ENCODE measurements at places on chromosomes 16 and 17.

GRCh38 chr16:25841761-25842160 is 150.0 kb downstream of the HS3ST4 start:
- no peak for DNase-seq

DNA sequence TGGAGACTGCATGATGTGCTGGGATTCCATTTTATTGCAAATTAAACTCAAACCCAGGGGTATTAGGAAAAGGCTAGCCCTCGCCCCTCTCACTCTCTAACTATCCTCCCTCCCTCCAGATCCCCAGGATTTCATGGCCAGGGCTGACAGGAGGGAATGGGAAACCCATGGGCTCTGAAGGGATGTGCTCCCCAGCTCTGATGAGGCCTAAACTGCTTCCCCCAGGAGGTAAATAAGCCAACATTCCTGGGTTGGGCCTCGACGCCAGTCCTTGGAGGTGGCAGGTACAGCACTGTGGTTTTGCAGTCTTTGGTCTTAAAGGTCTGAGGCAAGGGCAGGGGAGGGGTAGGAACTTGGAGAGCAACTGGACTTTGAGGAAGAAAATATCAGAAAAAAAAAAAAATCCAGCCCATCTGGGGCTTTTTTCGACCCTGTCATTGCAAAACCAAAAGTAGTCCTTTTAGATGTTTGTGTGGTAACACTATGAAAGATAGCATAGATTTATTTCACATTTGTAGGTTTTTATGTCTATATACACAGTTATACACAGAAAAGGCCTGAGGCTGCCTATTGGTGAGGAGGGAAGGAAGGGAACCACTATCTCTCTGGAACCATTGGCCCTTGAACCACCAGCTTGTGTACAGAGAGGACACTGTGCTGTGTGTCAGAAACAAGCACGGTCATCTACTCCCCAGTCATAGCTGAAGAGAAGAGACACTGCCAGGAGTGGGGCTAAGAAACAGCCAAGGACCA is 12.0 kb downstream of the C17orf113 start:
- DNase-seq, result no peak

DNA sequence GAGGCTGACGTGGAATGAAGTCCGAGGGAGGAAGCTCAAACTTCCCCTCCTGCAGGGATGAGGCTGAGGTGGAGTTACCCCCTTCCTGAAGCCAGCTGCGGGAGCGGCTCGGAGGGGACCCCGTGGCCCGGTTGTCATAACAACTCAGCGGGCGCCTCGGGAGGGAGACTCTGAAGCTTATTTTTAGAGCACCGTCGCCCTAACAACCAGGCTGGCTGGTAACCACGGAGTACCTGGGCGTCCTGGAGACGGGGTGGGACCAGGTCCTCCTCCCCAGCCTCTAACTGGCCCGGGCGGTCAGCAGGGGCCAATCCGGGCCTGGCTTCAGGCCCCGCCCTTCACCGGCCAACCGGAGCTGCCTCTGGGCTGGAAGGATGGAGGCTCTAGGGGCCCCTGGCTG is 27.7 kb downstream of the NECAB2 start:
- no peak for DNase-seq

DNA sequence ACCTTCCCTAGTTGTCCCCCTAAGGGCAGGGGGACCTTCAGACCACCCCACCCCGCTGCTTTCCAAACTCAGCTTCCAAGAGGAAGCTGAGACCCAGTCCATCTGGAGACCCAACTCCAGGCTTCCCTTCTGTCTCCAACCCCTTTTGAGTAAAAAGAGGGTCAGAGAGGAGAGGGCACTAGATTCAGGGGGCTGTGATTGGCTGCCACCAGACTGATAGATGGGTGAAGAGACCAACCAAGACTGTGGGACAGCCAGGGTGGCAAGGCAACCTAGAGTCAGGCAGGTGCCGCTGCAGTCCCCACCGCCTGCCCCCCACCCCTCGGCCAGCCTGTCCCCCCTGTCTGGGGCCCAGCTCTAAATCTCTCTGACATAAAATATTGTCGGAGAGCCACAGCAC is 92.5 kb downstream of the SDK2 start:
- peak; percentile 16 for DNase-seq

- DNase-seq, result no peak
Observed at GRCh38 chr16:67807148-67807682, 526 bp downstream of the TSNAXIP1 start.

DNA sequence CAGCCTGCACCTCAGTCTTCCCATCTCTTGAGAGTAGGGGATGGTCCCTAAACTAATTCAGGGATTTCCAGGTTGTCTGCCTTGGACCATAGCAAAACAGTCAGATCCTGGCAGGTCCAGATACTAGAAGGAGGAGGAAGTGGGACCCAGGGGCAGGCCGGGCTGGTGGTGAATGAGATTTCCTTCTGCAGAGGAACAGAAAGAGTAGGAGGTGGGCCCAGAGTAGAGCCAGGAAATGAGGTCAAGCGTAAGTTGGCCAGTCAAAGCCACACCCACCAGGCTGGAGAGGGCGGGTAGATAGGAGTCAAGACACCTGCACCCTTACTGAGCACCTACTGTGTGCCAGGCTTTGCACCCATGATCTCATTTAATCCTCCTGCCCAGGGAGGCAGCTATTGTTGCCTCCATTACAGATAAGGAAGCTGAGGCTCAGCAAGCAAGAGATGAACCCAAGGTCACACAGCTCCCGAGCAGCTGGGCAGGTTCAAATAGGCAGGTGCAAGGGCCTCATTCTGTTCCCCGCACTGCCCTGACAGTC is 2.6 kb downstream of the CDH5 start:
- DNase-seq, result peak; percentile 11

- no peak for DNase-seq
Observed at GRCh38 chr17:48003417-48004151, 32.7 kb downstream of the CDK5RAP3 start.

- peak; percentile 29 for DNase-seq
Observed at GRCh38 chr17:80361495-80362220, 53.3 kb upstream of the ENDOV start.

DNA sequence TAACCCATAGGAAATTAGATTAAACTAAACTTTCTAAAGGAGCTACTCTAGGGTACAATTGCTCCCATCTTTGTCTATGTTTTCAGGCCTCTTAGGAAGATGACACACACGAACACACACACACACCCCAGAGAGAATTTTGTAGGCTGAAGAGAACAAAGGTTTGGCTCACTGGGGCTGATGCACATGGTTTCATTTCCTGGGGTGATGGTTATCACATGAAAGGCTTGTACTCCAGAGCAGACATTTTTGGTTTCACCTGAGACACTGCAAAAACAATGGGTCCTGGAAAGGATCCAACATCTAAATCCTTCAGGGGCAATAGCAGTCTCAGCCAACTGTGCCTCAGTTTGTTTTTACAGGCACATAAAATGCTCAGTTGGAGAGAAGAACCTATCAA is 62.8 kb downstream of the GRB7 start:
- no peak for DNase-seq

- no peak for DNase-seq
Observed at GRCh38 chr16:67881621-67882161, 3.0 kb upstream of the NRN1L start.

- DNase-seq, result no peak
Observed at GRCh38 chr17:63722403-63722802, 19.2 kb downstream of the STRADA start.

DNA sequence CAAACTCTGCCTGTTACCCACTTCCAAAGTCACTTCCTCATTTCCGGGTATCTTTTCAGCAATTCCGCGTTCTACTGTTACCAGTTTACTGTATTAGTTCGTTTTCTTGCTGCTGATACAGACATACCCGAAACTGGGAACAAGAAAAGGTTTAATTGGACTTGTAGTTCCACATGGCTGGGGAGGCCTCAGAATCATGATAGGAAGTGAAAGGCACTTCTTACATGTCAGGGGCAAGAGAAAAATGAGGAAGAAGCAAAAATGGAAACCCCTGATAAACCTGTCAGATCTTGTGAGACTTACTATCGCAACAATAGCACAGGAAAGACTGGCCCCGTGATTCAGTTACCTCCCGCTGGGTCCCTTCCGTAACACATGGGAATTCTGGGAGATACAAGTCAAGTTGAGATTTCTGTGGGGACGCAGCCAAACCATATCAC is 30.9 kb downstream of the PAFAH1B1 start:
- peak; percentile 47 for DNase-seq

GRCh38 chr17:82315703-82316358 is 1.6 kb downstream of the CD7 start:
- DNase-seq, result no peak

DNA sequence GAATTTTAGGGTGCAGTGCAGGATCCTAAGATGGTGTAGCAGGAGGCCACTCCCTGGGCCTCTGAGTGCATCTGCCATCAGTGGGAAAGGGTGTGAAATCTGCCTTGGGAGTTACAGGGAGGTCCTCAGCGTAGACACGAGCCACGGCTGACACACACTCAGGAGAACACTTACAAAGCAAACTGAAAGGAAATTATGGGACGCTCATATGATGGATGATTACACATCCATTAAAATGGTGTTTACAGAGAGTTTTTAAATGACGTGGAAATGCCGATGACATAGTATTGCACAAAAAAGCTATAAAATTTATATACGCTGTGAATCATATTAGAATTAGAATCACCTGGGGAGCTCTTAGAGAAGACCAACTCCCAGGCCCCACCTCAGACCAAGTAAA is 175.2 kb downstream of the CCDC182 start:
- no peak for DNase-seq

DNA sequence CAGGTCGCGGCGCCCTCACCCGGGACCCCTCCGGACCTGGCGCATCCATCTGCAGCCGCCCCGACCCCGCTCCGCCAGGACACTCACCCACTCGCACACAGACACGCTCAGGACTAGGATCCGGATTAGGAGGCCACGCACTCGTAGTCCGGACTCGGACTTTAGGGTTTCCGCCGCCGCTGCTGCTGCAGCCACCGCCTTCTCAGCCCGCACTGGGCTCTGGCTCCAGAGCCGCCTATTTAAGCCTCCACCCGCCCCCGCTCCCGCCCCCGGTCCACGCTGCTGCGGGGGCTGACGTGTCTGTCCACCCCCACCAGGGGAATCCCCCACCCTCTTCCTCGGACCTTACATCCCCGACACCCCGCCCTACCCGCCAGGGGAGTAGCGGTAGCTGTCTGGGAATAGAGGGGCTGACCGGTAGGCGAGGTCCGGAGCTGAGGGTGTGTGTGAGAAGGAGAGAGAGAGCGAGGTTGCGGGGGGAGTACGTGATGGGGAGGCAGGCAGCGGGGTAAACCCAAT is at the start of gene RRAD:
RRAD (minus strand) TSS at position 214 of the 519 bp plus-strand sequence. CDS start 356 bp downstream, outside the sequence.
- no peak for DNase-seq

DNA sequence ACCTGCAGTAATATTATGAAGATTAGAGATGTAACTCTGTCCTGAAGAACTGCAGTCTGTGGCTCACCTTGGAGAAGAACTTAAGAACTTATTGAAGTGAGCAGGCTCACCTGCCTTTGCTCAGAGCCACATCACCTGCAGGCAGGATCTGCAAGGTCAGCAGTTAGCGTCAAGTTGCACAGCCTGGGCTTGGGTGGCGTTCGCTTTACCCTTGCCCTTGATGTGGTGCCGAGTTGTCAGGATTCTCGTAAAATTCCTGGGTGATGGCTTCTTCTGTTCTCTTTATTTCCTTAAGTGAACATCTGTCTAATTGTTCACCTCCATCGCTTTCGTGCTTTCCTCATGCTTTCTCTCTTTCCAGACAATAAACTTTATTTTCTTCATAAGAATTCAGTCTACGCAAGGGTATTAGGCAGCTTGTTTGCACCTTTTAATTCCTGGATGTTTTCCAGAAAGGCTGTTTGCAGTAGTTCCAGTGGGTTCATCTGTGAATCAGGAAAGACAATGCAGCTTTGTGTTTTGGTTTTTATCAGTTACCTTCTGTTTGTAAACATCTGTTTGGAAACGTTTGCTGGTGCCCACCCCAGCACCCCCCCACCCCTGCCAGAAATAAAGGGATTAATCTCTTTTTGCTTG is 254.3 kb downstream of the WWOX start:
- no peak for DNase-seq

- peak; percentile 61 for DNase-seq
Observed at GRCh38 chr17:75619506-75620431, 13.5 kb upstream of the SMIM5 start.

DNA sequence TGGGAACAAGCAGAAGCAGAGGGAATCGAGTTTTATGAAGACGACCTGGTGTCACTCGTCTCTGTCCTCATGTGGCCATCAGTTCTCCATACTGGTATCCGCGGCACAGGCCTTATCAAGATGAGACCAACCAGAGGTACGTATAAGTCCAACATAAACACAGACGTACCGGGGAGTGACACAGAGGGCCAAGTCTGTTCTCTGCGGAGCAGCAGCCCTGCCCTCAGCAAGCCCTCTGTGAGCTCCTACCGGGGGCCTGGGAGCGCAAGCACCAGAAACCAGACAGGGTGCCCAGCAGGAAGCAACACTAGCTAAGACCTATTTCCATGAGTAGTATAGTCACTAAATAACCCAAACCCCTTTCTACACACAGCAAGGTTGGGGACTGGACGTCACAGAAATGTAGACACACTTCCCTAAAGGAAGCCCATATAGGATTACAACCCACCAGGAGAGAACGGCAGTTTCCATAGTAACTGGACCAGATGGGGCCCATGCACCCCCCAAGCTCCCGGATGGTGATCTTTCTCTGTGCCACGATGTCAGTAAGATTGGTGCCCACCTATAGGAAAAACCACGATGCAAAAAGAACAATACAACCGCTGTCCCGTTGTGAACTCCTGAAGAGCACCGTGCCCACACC is 911 bp downstream of the ARL16 start:
- DNase-seq, result no peak

GRCh38 chr17:67281743-67282142 is 36.7 kb upstream of the HELZ start:
- DNase-seq, result no peak

DNA sequence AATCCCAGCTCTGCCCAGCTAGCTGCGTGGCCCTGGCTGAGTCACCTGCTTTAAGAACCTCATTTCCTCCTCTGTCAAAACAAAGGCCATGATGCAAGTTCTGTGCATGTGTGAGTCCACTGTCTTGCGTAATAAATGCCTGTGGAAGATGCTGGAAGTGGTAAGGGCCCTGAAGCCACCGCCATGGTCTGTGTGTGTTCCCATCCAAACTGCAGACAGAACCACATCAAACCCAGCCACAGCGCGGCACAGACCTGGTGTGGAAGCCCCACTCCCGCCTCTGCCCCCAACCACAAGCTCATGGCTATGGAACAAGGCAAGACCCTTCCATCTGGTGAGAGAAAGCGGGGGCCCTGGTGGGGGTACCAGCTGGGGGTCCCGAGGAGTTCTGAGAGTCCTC is 26.0 kb downstream of the NECAB2 start:
- peak; percentile 60 for DNase-seq

- DNase-seq, result no peak
Observed at GRCh38 chr16:920051-920681, 50.6 kb downstream of the LMF1 start.

GRCh38 chr17:16980813-16981731 is 9.2 kb upstream of the TNFRSF13B start:
- no peak for DNase-seq

- no peak for DNase-seq
Observed at GRCh38 chr16:27495191-27495590, 54.5 kb downstream of the GTF3C1 start.

GRCh38 chr16:84839054-84839453 is 19.3 kb downstream of the CRISPLD2 start:
- DNase-seq, result no peak

DNA sequence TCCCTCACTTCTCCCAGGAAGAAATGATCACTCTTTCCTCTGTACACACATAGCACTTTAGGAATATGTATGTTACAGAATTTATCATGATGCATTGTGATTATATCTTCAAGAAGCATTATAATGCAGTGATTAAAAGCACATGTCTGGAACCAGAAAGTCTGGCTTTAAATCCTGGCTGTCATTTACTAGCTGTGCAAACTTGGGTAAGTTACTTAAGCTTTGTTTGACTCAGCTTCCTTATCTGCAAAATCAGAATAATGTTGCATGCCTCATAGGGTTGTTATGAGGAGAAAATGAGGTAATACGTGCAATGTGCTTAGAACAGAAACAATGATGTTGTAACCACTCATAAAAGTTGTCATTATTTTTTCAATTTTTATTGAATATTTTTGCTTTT is 156.3 kb upstream of the ZKSCAN2 start:
- DNase-seq, result no peak
